ENCODE measurements at places on chromosomes 13 and 19. TPM values are rescaled to one million over a fixed set of nuclear protein-coding genes. Genes with fewer than 3 reads are reported as not detected.

DNA sequence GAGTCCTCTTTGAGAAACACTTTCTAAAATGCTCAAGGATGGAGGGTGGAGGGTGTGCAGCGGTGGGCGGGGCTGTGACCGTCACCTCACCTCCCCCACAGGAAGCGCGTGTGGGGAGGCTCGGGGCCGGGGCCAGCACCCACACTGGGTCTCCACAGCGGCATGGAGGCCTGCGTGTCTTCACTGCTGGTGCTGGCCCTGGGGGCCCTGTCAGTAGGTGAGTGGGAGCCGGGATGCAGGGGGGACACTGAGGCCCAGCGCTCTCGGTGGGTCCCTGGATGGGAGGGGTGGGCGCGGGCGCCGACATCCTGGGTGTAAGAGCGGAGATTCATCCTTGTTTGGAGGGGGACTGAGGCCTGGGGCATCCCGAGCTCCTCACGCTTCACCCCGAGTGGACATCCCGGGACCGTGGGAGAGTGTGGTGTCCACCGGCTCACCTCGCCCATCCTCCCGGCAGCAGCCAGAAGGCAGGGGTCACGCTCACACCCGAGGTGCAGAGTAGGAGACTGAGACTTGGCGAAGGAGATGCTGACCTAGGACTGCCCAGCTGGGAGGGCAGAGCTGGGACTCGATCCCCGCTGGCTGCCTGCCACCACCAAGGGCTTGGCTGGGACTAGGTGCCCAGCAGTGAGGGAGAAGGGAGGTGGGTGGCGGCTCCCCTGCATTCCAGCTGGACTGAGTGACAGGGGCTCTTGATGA is at the start of gene GZMM:
Gene GZMM, plus strand, starts transcription at position 144 of the 699 bp plus-strand sequence. Its CDS starts 19 bp downstream, at position 163.
- DNase-seq = no peak

DNA sequence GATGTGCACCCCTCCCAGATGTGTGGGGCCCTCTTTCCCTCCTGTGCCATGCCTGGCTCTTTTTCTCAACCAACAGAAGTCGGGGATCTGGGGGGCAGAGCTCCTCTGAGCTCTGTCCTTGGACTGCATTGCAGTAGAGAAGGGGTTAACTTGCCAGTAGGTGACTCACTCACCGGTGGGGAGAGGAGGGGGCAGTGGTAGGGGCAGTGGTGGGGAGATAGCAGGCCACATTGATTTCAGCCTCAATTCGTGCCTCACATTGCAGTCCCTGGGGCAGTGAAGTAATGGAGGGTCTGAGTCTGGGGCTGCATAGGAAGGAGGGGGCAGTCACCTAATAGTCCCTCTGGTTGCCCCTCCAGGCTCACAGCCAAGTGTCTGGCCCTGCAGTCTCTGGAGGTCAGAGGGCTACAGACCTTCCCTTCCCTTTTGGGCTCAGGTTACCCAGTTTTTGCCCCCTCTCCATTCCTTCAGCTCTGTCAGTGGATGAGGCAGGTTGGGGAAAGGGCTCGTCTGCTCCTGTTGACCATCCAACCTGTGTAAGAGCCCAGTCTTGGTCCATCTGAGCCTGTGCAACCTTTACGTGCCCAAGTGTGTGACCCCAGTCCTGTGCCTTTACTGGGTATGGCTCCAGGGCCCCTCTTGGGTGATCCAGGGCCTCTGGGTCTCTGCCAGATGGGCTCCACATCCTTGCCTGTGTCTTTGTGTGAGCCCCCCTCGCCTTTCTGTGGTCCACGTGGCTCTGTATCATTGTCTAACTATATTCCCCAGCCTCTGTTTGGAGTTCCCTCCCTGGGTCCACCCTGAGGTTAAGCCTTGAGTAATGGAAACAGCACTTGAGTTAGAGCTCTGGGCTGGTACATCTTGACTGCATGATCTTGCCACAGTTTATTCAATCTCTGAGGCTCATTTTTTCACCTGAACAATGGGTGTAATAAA is 13.0 kb downstream of the CIC start:
- DNase-seq = no peak

- no peak for DNase-seq
These were observed 76.6 kb downstream of the B3GLCT start for GRCh38 chr13:31276421-31276820.

DNA sequence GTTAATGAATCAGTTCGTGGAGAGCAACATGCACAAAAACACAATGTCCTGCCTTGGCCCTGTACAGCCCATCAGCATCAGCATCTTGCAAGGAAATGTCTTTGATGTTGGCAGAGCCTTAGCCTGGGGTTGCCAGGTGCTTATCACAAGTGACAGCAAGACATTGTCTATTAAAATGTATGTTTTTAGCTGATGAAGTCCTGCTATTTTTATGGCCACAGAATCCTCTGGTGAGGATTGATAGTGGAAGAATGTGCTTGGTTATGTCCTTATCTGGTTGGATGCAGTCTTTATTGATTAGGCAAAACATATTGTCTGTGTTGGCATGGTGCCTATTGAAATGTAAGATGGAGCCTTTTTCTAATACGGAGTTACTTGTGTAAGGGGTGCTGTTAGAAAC is 1427.0 kb upstream of the MIR17HG start:
- no peak for DNase-seq

- DNase-seq = no peak
These were observed 13.3 kb upstream of the LEUTX start for GRCh38 chr19:39765091-39766076.

CNN1 gene
- 2,903 TPM for total RNA-seq

DNA sequence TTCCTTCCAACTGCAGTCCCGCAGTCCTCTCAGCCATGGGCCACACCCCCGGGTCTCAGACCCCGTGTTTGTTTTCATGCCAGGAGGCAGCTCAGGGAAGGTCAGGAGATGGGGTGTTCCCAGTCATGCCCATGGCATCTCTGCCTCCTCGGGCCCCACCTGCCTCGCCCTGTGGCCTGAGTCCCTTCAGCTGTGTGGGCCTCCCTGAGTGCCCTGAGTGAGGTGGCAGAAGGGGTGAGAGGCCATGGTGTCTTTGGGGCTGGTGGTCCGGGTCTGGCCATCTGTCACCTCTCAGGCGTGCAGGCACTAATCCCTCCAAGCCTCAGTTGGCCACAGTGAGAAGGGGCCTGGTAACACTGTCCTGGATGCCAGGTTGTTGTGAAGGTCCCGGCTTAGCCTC is 10.9 kb upstream of the KDM4B start:
- DNase-seq = no peak

CFAP97D2 gene
- not detected for total RNA-seq

EGLN2 gene
- total RNA-seq = 93.1 TPM

SKA3 gene
- 0.66 TPM for total RNA-seq

ZNF560 gene
- total RNA-seq = not detected

CEACAM4 gene
- 3.3 TPM for total RNA-seq

- no peak for DNase-seq
These were observed 1248.9 kb upstream of the MIR17HG start for GRCh38 chr13:90098577-90098976.

FPR3 gene
- 9.9 TPM for total RNA-seq

- DNase-seq = no peak
These were observed 142.3 kb upstream of the HTR2A start for GRCh38 chr13:47039106-47039505.

DNA sequence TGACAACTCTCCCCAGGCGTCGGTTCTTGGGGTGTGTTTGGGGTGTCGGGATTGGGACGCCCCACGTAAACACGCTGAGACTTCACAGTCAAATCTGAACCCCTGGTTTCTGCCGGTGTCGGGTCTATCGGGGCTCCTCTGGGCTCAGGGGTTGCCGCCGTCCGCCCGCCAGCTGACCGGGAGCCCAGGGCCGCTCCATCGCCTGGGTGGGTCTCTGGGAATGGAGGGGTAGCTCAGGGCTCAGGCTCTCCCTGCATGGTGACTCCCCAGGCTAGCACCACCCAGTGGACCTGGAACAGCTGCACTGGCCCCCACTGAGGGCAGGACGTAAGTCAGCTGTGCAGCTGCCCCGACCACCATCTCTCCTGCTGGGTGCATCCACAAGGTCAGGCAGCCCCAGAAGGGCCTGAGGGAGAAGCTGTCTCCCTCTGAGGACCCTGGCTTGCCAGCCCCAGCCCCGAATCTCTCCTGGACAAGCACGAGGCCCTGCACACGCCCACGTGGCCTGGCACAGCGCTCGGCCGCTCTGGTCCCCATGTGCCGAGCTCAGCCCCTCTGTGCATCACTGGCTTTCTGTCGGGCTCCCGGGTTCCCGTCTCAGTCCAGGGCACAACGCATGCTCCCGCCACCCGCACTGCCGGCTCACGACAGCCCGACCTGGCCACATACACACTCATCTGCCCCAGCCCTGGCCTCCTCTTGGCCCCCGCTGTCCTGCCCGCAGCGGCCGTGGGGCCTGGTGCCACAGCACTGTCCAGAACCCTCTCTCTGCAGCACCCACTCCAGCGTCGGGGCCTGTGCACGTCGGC is 6.1 kb downstream of the RNF126 start:
- DNase-seq = no peak

GRCh38 chr19:55156202-55157063 is 1.1 kb downstream of the TNNI3 start:
- DNase-seq = no peak

All from esophagus muscularis mucosa (tissue), 4 donors.